Forelimb muscle (tissue), 1 donor: ENCODE measurements at places on chromosomes 3 and 15. TPM values are rescaled to one million over a fixed set of nuclear protein-coding genes. Genes with fewer than 3 reads are reported as not detected.

The SLC28A1 gene
- 0.39 TPM for polyA plus RNA-seq

The ANKRD34C gene
- polyA plus RNA-seq = not detected

The IQCF5 gene
- polyA plus RNA-seq = not detected

The GNAT1 gene
- polyA plus RNA-seq = not detected
